ENCODE measurements at places on chromosomes 5 and 9. TPM values are rescaled to one million over a fixed set of nuclear protein-coding genes. Genes with fewer than 3 reads are reported as not detected.

KIF27 gene
- 3.5 TPM for total RNA-seq

DNA sequence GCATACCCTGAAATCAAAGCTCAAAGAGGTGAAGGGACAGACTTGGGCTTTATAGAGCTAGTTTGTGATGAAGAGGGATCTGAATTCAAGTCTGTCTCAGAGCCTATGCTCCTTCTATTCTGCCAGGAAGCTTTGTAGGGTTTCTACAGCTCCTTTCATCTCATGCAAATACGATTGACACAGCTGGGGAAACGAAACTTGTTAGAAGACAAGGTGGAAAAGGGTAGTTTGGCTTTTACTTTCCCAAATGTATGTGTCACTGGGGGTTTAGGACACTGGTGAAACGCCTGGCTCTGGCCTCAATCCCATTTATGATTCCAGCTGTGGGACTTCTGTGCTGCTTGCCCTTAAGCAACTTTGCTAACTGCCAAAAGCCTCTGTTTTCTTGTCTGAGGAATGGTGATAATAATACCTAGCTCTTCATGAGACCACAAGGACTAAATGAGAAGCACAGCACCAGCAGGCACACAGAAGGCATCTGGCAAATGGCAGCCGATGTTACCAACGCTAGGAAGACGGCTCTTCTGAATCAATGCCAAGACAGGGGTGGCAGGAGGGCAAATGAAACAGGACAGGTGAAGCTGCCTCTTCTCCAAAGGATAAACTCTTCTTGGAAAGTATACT is 70.3 kb upstream of the EQTN start:
- H3K27me3 ChIP-seq: peaks cover 3% of the 10 kb centered on the region
- no peaks in the 10 kb centered on the region for H3K4me1 ChIP-seq
- H3K36me3 ChIP-seq: no peaks in the 10 kb centered on the region
- H3K27ac ChIP-seq: no peak overlapping the region
- DNase-seq: no peak

CCL28 gene
- total RNA-seq: 16.4 TPM

DNA sequence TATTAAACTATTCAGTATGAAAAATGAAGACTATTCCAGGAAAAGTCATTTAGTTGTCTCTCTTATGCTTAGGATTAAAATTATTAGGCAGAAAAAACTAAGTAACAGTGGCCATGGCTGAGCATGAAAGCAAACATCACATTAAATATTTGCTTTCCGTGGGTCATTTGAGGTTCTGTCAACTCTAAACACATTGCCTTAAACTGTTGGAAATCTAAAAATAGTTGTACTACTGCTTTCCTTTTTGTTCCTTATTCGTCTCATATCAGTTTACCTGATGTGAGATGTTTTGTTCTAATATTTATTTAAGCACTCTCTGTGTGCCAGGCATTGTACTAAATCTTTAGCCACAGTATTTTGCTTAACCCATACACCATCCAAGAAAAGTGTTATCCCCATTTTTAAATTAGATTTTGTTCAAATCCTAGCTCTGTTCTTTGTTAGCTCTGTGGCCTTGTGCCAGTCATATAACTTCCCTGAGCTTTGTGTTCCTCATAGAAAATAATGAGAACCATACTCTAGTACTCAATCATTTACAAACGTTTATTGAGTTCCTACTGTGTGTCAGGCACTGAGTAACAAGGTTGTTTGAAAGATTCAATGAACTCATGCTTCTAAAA is 18.7 kb upstream of the ZNF608 start:
- no peak for DNase-seq
- H3K36me3 ChIP-seq: no peaks in the 10 kb centered on the region
- no peak overlapping the region for H3K27ac ChIP-seq
- no peaks in the 10 kb centered on the region for H3K4me1 ChIP-seq
- no peak overlapping the region for H3K4me3 ChIP-seq
- no peaks in the 10 kb centered on the region for H3K27me3 ChIP-seq

CD72 gene
- 12.1 TPM for total RNA-seq

GRCh38 chr5:39947657-39948056 is 522.9 kb upstream of the DAB2 start:
- no peak overlapping the region for H3K27ac ChIP-seq
- no peaks in the 10 kb centered on the region for H3K4me1 ChIP-seq
- DNase-seq: no peak
- H3K36me3 ChIP-seq: no peaks in the 10 kb centered on the region
- no peaks in the 10 kb centered on the region for H3K27me3 ChIP-seq

ATP10B gene
- total RNA-seq: not detected

GRCh38 chr9:129421371-129421770 is 199.5 kb downstream of the C9orf50 start:
- no peaks in the 10 kb centered on the region for H3K36me3 ChIP-seq
- no peaks in the 10 kb centered on the region for H3K27me3 ChIP-seq
- no peak overlapping the region for H3K27ac ChIP-seq
- H3K4me3 ChIP-seq: no peak overlapping the region
- no peaks in the 10 kb centered on the region for H3K4me1 ChIP-seq
- DNase-seq: no peak

DNA sequence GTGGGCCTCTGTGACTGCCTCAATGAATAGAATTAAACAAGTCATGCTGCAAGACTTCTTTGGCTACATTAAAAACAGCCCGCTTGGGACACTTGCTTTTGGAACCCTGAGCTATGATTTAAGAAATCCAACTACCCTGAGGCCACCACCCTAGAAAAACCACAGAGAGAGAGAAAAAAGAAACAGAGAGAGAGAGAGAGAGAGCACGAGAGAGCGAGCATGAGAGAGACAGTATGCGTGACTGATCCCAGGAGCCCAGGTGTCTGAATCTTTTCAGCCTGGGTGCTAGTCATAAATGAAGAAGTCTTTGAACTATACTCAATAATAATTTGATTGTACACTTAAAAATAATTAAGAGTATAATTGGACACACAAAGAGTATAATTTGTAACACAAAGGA is 123.1 kb upstream of the FREM1 start:
- no peak for DNase-seq
- H3K4me1 ChIP-seq: no peaks in the 10 kb centered on the region
- no peak overlapping the region for H3K4me3 ChIP-seq

GRCh38 chr5:38297830-38298608 is 39.7 kb downstream of the EGFLAM start:
- H3K4me3 ChIP-seq: no peak overlapping the region
- H3K27me3 ChIP-seq: no peaks in the 10 kb centered on the region
- no peak for DNase-seq
- no peaks in the 10 kb centered on the region for H3K4me1 ChIP-seq

FRRS1L gene
- not detected for total RNA-seq

DNA sequence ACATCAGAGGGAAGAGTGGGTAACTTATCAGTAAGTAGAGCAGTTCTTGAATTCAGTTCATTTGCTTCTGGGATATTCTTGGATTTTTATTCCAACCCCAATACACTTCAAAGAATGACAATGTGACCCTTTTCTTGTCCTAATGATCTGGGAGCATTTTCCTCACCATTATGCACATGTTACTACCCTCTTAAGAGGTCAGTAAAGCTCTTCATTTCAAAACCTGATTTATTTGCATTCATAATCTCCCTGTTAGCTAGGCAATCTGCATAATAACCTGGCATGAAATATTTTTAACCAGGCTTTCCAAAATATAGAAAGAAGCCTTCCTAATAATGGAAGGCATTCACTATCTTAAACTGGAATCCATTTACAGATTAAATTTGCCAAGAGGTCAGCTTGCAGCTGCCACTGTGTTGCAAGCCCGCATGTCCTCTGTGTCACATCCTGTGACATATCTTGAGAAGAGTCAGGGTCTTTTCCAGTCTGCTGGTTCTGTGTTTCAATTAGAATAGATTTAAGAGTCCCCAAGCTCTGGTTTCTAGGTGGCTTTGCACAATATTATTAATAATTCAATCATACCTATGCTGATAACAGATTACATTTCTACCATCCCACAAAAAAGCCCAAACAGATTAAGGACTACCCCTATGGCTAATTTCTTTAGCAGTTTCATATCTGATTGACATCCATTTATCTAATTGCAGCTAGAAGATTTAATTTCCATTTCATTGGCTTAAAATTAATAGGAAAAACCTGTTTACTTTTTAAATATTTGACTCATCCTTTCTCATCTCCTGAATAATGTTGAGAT is 30.9 kb upstream of the PPP2R2B start:
- H3K4me1 ChIP-seq: no peaks in the 10 kb centered on the region
- DNase-seq: no peak
- no peaks in the 10 kb centered on the region for H3K36me3 ChIP-seq
- no peak overlapping the region for H3K27ac ChIP-seq

- H3K27ac ChIP-seq: no peak overlapping the region
- H3K36me3 ChIP-seq: no peaks in the 10 kb centered on the region
- DNase-seq: no peak
- no peaks in the 10 kb centered on the region for H3K27me3 ChIP-seq
These were observed 400.9 kb downstream of the LRRC70 start for GRCh38 chr5:62979472-62979871.

MRNIP gene
- 40.2 TPM for total RNA-seq

HK3 gene
- total RNA-seq: 1.4 TPM

GRCh38 chr5:76290321-76290757 is 112.7 kb upstream of the IQGAP2 start:
- no peaks in the 10 kb centered on the region for H3K4me1 ChIP-seq
- no peak for DNase-seq
- no peak overlapping the region for H3K27ac ChIP-seq

GRCh38 chr9:105651806-105652205 is 10.5 kb upstream of the TAL2 start:
- peaks cover 4% of the 10 kb centered on the region for H3K27me3 ChIP-seq
- H3K4me3 ChIP-seq: no peak overlapping the region
- H3K4me1 ChIP-seq: no peaks in the 10 kb centered on the region
- H3K36me3 ChIP-seq: no peaks in the 10 kb centered on the region
- no peak for DNase-seq

- H3K4me1 ChIP-seq: no peaks in the 10 kb centered on the region
- H3K27me3 ChIP-seq: no peaks in the 10 kb centered on the region
- no peak overlapping the region for H3K4me3 ChIP-seq
- no peak for DNase-seq
These were observed 41.0 kb upstream of the FBN2 start for GRCh38 chr5:128579093-128579492.

GGTA1 gene
- total RNA-seq: not detected

DNA sequence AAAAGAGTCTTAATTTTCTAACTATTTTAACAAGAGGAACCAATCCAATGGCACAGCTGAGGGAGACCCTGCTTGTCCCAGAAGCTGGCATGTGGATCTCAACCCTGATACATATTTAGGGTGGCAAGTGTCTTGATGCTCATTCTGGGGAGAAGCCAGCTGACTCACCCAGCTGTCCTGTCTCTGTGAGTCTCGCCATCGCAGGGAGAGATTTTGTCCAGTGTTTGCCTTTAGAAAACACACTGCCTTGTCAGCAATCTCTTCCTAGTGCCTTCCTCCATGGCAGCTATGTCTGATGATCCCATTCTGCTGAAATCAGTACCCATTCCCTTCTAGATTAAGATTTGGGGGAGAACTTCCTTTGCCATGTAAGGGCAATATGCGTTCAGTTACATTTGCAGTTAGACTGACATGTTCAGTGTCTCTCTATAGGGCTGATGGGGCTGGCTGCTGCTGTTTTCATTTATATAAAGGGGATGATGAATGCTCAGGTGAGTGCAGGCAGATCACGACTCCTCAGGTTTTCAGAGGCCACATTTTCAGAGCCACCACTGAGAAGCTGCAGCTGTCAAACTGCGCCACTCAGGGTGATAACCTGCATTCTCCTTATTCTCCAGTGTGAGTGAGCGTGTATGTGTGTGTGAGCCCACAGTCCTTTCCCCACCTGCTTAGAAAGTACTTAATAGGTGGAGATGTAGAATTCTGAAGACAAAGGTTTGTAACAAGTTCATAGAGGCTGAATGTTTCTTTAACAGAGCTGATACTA is 217.0 kb downstream of the GAS1 start:
- no peaks in the 10 kb centered on the region for H3K36me3 ChIP-seq
- no peaks in the 10 kb centered on the region for H3K27me3 ChIP-seq
- no peak overlapping the region for H3K4me3 ChIP-seq
- DNase-seq: no peak
- no peak overlapping the region for H3K27ac ChIP-seq

ZER1 gene
- 51.2 TPM for total RNA-seq

- no peak overlapping the region for H3K4me3 ChIP-seq
- no peak overlapping the region for H3K27ac ChIP-seq
- H3K4me1 ChIP-seq: no peaks in the 10 kb centered on the region
These were observed 41.3 kb downstream of the IL31RA start for GRCh38 chr5:55892479-55892878.

DNA sequence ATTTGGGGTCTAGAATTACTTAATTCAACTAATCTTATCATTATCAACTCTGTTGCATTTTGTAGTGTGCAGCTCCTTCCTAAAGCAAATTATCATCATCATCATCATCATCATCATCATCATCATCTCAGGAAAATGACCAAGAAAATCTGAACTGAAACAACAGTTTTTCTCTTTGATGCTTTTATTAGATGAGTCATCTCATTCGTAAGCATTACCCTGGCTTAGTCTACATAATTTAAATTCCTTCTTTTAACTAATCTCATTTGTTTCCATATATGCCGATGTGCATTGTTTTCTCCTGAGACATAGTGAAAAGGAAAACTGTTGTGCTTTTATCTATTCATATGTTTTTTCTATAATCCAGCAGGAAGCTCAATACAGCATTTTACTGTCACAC is 173.0 kb upstream of the PDE4D start:
- H3K4me1 ChIP-seq: no peaks in the 10 kb centered on the region
- H3K27me3 ChIP-seq: no peaks in the 10 kb centered on the region

DNA sequence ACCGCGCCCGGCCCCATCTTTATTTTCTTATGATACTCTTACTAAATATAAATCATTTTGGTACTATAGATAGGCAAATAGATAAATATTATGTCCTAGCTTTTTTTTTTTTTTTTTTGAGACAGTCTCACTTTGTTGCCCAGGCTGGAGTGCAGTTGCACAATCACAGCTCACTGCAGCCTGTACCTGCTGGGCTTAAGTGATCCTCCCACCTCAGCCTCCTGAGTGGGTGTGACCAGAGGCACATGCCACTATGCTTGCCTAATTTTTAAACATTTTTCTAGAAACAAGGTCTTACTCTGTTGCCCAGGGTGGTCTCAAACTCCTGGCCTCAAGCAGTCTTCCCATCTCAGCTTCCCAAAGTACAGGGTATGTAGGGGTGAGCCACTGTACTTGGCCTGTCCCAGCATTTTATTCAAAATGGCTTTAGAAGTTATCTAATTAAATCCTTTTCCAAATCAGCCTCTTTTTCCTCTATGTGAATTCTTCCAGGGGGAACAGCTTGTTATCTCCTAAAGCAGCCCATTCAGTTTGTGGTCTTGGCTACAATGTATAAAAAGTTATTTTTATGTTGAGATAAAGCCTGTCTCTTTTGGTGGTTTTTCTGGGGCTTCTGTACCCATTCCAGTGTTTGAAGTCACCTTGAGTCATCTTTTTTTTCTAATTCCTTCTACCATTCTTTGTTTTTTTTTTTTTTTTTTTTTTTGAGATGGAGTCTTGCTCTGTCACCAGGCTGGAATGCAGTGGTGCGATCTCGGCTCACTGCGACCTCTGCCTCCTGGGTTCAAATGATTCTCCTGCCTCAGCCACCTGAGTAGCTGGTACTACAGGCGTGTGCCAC is 12.1 kb downstream of the MELK start:
- DNase-seq: no peak
- no peaks in the 10 kb centered on the region for H3K36me3 ChIP-seq
- H3K4me3 ChIP-seq: no peak overlapping the region
- no peak overlapping the region for H3K27ac ChIP-seq
- no peaks in the 10 kb centered on the region for H3K27me3 ChIP-seq
- no peaks in the 10 kb centered on the region for H3K4me1 ChIP-seq

- H3K4me1 ChIP-seq: no peaks in the 10 kb centered on the region
- no peak overlapping the region for H3K4me3 ChIP-seq
- no peaks in the 10 kb centered on the region for H3K27me3 ChIP-seq
- no peaks in the 10 kb centered on the region for H3K36me3 ChIP-seq
These were observed 41.4 kb downstream of the DAB2IP start for GRCh38 chr9:121692606-121693387.

ALG2 gene
- total RNA-seq: 33.7 TPM
